Stimulated activated memory B cell treated with anti-CD40 and anti-IgM and Interleukin-4, amounts not matched to agents 10 μg/mL and 1 μg/mL and 100 μg/mL, for 72 hours (primary cell): ENCODE measurements at places on chromosomes 12 and 14.
A peak's percentile ranks its signal among the peaks of the same experiment; 100 is the strongest.

DNA sequence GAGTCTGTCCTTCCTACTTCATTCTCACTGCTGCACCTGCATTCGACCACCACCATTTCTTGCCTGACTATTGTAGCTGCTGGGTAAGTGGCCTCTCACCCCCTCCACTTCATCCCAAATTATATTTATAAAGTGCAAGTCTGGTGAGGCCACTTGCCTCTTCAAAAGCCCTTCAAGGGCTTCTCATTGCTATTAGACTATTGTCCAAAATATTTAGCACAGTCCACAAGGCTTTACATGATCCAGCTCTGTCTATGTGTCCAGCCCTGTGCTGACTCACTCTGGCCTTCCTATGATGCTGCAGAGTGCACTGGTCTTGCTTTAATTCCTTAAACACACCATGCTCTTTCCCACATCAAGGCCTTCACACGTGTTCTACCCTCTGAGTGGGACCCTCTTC is 46.0 kb downstream of the PAH start:
- H3K27ac ChIP-seq, result no peak overlapping the region
- no peak overlapping the region for H3K4me3 ChIP-seq
- H3K36me3 ChIP-seq, result no peaks in the 10 kb centered on the region
- H3K27me3 ChIP-seq, result no peaks in the 10 kb centered on the region
- no peak for ATAC-seq

- H3K4me1 ChIP-seq, result peaks cover 13% of the 10 kb centered on the region
- H3K36me3 ChIP-seq, result peaks cover 13% of the 10 kb centered on the region
- no peaks in the 10 kb centered on the region for H3K27me3 ChIP-seq
- H3K4me3 ChIP-seq, result no peak overlapping the region
- ATAC-seq, result no peak
- H3K27ac ChIP-seq, result no peak overlapping the region
These were observed 40.3 kb upstream of the GCH1 start for GRCh38 chr14:54942913-54943312.

DNA sequence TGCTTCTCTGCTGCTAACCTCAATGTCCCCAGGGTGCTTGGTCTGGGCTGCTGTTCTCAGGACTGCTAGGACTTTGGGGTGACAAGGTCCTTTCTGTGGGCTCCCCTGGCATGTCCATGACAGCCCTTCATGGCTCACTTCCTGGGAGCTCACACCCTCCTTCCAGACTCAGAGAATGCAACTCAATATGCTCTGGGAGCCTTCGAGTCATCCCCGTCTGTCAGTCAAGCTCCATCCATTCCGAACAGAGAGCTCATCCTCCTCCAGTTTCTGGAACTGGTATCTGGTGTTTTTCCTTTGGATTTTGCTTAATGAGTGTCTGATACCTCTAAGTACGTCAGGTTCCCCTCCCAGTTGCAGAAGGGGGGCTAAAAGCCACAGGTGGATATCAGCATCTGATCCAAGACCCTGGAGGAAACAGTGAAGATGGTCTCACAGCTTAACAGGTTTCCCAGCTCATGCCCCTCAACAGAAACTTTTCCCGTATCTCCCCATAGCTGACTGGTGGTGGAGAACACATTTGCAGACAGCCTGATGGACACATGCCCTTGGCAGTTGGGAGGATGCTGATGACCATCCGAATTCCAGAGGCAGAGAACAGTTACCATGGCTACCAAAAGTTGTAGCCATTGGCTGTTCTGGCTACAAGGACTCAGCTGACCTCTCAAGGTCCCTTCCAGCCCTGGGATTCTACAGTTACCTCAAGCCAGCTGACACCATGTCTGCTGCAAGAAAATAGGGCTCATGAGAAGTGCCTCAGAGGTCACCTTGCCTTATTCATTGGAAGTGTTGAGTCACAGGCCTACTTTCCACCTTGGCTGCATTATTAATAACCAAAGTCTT is 9.5 kb upstream of the RAB35 start:
- no peak overlapping the region for H3K4me3 ChIP-seq
- no peaks in the 10 kb centered on the region for H3K27me3 ChIP-seq
- ATAC-seq, result no peak
- H3K27ac ChIP-seq, result peak overlapping the region; percentile 26
- H3K4me1 ChIP-seq, result peaks cover 59% of the 10 kb centered on the region
- peaks cover 40% of the 10 kb centered on the region for H3K36me3 ChIP-seq

- no peaks in the 10 kb centered on the region for H3K36me3 ChIP-seq
- no peak overlapping the region for H3K4me3 ChIP-seq
- ATAC-seq, result no peak
- H3K4me1 ChIP-seq, result no peaks in the 10 kb centered on the region
- no peak overlapping the region for H3K27ac ChIP-seq
- H3K27me3 ChIP-seq, result peaks cover 45% of the 10 kb centered on the region
These were observed 184.5 kb downstream of the RBM19 start for GRCh38 chr12:113781415-113782198.

- no peaks in the 10 kb centered on the region for H3K27me3 ChIP-seq
- no peaks in the 10 kb centered on the region for H3K36me3 ChIP-seq
- H3K4me1 ChIP-seq, result peaks cover 6% of the 10 kb centered on the region
These were observed 88.4 kb downstream of the PELI2 start for GRCh38 chr14:56206596-56206995.

DNA sequence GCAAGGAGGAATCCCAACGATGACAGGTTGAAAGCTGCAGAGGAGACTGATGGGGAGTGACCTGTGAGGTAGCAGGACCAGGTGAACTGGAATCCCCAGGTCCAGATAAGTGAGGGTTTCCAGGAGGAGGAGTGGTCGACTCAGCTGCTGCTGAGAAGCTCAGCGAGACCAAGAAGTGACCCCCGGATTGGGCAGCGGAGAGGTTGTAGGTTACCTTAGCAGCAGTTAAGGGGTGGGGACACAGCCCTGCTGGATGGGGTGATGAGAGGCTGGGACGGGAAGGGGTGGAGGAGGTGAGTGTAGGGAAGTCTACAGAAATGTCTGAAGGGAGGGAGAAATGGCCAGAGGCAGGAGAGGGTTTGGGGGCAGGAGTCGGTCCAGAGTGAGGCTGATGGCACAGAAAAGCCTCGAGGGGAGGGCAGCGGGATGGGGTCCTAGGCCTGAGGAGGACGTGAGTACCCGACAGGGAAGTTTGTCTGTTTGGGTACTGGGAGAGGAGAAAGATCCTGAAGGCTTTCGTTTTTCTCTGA is 2.6 kb upstream of the RCOR1 start:
- no peak for ATAC-seq
- no peaks in the 10 kb centered on the region for H3K36me3 ChIP-seq
- H3K27ac ChIP-seq, result peak overlapping the region; percentile 55
- H3K4me1 ChIP-seq, result peaks cover 34% of the 10 kb centered on the region
- H3K4me3 ChIP-seq, result no peak overlapping the region
- H3K27me3 ChIP-seq, result no peaks in the 10 kb centered on the region

GRCh38 chr12:131463174-131463573 is 247.7 kb upstream of the SFSWAP start:
- no peaks in the 10 kb centered on the region for H3K36me3 ChIP-seq
- H3K4me1 ChIP-seq, result no peaks in the 10 kb centered on the region
- no peak overlapping the region for H3K27ac ChIP-seq
- no peak for ATAC-seq

GRCh38 chr12:42633594-42633993 is 44.0 kb upstream of the PRICKLE1 start:
- no peaks in the 10 kb centered on the region for H3K36me3 ChIP-seq
- no peak overlapping the region for H3K4me3 ChIP-seq
- no peaks in the 10 kb centered on the region for H3K4me1 ChIP-seq
- peaks cover 10% of the 10 kb centered on the region for H3K27me3 ChIP-seq
- H3K27ac ChIP-seq, result no peak overlapping the region
- ATAC-seq, result no peak

GRCh38 chr12:7459973-7460372 is 16.0 kb upstream of the CD163L1 start:
- no peaks in the 10 kb centered on the region for H3K4me1 ChIP-seq
- H3K27ac ChIP-seq, result no peak overlapping the region
- no peak for ATAC-seq
- H3K4me3 ChIP-seq, result no peak overlapping the region
- H3K36me3 ChIP-seq, result no peaks in the 10 kb centered on the region

DNA sequence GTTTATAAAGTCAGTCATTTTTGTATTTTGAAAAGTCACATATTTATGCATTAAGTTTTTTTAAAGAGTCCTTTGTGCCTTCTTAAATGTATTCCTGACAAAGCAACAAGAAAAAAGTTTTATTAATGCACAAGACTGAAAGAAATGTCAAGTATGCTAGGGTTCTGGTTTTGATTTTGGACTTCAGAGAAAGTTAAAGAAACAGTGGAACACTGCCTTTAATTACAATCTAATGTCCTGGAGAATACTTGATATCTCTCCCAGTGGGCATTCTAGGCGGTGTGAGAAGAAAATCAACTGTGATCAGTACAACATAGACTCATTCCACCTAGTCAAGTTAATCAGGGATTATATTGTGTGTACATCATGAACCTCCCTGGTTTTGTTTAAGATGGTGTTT is 49.9 kb downstream of the PRICKLE1 start:
- no peak for ATAC-seq
- no peaks in the 10 kb centered on the region for H3K4me1 ChIP-seq
- H3K4me3 ChIP-seq, result no peak overlapping the region
- H3K36me3 ChIP-seq, result no peaks in the 10 kb centered on the region

GRCh38 chr14:44962334-44963043 is 499 bp downstream of the TOGARAM1 start:
- peak; percentile 64 for ATAC-seq
- peaks cover 56% of the 10 kb centered on the region for H3K4me1 ChIP-seq
- H3K27me3 ChIP-seq, result no peaks in the 10 kb centered on the region
- peaks cover 24% of the 10 kb centered on the region for H3K36me3 ChIP-seq
- H3K4me3 ChIP-seq, result no peak overlapping the region

- H3K27ac ChIP-seq, result no peak overlapping the region
- H3K36me3 ChIP-seq, result no peaks in the 10 kb centered on the region
- peaks cover 23% of the 10 kb centered on the region for H3K4me1 ChIP-seq
- H3K27me3 ChIP-seq, result peaks cover 12% of the 10 kb centered on the region
- H3K4me3 ChIP-seq, result no peak overlapping the region
These were observed 3.8 kb upstream of the SDSL start for GRCh38 chr12:113418213-113418879.

DNA sequence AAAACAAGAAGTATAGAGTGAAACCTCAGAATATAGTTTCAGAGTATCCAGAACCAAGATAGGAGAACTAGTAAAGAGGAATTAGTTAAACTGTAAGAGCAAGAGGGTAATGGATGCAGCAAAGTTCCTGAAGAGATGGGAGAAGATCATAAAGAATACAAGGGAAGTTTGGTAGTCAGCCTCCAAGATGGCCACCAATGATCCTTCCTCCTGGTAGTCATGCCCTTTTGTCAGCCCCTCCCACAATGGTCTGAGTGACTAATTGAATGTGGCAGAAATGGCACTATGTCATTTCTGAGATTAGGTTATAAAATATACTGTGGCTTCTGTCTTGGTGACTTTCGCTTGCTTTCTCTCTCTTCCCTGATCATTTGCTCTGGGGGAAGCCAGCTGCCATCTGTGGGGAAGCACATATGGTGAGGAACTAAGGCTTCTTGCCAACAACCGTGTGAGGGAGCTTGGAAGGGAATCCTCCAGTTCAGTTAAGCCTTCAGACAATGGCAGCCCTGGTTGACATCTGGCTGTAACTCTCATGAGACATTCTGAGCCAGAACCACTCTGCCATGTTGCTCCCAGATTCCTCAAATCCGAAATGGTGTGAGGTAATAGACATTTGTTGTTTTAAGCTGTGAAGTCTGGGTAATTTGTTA is 55.3 kb upstream of the AMN1 start:
- H3K27ac ChIP-seq, result no peak overlapping the region
- H3K36me3 ChIP-seq, result peaks cover 5% of the 10 kb centered on the region
- peaks cover 11% of the 10 kb centered on the region for H3K4me1 ChIP-seq
- no peaks in the 10 kb centered on the region for H3K27me3 ChIP-seq
- no peak overlapping the region for H3K4me3 ChIP-seq

- no peak overlapping the region for H3K27ac ChIP-seq
- no peaks in the 10 kb centered on the region for H3K36me3 ChIP-seq
- H3K4me1 ChIP-seq, result peaks cover 13% of the 10 kb centered on the region
- no peak overlapping the region for H3K4me3 ChIP-seq
- no peak for ATAC-seq
These were observed 5.5 kb downstream of the LGR5 start for GRCh38 chr12:71445071-71445470.

GRCh38 chr14:24066496-24067132 is 4.7 kb upstream of the CPNE6 start:
- no peak overlapping the region for H3K27ac ChIP-seq
- no peaks in the 10 kb centered on the region for H3K36me3 ChIP-seq
- peaks cover 4% of the 10 kb centered on the region for H3K4me1 ChIP-seq
- no peak for ATAC-seq

- H3K36me3 ChIP-seq, result no peaks in the 10 kb centered on the region
- peaks cover 48% of the 10 kb centered on the region for H3K27me3 ChIP-seq
- H3K27ac ChIP-seq, result no peak overlapping the region
- no peak overlapping the region for H3K4me3 ChIP-seq
- ATAC-seq, result no peak
- H3K4me1 ChIP-seq, result peaks cover 7% of the 10 kb centered on the region
These were observed 208.3 kb downstream of the GXYLT1 start for GRCh38 chr12:41936333-41936732.

DNA sequence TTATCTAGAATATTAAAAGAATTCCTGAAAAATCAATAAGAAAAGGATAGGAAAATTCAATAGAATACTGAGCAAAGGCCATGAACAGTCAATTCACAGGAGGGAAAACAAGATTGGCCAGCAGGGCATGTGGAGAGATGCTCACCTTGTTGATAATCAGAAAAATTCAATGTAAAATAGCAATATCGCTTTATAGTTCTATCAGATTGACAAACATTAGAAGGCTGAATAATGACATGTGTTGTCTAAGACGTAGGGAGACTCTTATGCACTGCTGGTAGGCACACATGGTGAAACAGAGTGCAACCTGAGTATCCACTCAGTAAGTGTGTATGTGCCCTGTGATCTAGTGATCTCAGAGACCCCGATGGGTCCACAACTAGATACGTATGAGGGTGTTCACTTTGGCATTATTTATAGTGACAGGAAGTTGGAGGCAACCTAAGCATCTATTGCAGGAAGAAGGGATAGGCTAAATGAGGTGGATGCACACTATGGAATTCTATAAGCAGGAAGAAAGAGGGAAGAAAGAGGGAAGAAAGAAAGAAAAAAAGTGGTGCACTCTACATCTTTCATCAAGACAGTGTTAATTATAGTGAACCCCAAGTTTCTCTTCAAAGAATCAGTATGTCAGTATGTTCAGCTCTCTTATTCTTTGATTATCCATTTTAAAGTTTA is 3.8 kb upstream of the ANKRD33 start:
- H3K27me3 ChIP-seq, result peaks cover 17% of the 10 kb centered on the region
- H3K4me1 ChIP-seq, result peaks cover 11% of the 10 kb centered on the region
- H3K36me3 ChIP-seq, result no peaks in the 10 kb centered on the region
- no peak overlapping the region for H3K4me3 ChIP-seq
- no peak for ATAC-seq

GRCh38 chr12:1504304-1504894 is 90.0 kb downstream of the FBXL14 start:
- H3K27ac ChIP-seq, result peak overlapping the region; percentile 1
- ATAC-seq, result no peak
- H3K27me3 ChIP-seq, result peaks cover 57% of the 10 kb centered on the region
